ENCODE measurements at places on chromosomes 7 and 10.

- DNase-seq, result peak; percentile 84
Measured at GRCh38 chr10:71314028-71314693, 4.9 kb upstream of the SLC29A3 start.

DNA sequence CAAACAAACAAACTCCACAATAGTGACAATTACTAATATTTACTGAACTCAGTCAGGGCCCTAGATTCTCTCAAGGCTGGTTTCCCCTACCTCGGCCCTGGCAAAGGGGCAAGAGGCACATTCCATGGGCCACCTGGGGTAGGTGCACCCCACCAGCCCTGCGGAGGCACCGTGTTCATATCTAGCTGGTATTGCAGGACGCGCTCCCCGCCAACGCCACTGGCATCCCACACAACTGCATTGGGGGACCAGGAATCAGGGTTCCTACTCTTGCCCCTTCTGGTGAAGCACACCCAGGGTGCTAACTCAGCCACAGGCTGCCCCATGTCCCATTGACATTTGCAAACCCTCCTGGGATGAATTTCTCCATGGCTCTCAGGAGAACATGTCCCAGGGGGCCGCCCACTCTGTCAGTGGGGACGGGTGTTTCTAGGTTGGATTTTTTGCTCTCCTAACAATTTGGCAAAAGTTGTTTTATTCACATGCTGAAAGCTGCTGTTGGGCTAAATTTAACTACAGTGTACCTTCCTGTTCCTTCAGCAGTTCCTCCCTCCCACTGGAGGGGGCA, 76.7 kb downstream of the ZRANB1 start:
- DNase-seq, result no peak

DNA sequence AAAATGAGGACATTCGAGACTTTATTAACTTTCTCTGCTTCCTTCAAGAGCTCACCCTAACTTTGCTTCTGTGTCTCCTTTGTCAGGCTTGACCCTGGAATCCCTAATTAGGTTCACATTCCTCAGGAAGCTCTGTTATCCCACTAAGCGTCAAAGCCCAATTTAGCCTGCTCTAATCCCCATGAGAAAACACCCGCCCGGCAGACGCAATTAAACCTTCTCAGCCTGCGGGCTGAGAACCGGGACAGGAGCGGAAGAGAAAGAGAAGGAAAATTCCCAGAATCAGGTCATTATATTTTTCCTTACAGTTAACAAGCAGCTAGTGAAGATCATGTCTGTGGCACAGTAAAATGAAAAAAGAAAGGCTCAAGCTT, 93.0 kb downstream of the TNS3 start:
- no peak for DNase-seq

GRCh38 chr10:124294811-124295770, 123.6 kb downstream of the OAT start:
- DNase-seq, result no peak

DNA sequence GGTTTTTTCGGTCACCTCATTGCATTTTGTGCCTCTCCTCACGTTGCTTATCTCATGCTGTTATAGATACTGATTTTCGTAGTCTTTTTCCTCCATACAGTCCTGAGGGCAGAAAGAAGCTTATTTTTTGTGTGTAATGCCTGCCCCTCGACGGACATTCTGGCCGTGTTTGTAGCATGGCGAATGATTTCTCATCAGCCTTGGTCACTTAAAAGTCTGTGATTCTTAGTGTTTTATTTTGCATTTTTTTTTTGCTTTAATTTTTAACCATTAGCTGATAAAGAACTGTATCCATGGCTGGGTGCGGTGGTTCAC, 469 bp upstream of the NOC3L start:
- no peak for DNase-seq

DNA sequence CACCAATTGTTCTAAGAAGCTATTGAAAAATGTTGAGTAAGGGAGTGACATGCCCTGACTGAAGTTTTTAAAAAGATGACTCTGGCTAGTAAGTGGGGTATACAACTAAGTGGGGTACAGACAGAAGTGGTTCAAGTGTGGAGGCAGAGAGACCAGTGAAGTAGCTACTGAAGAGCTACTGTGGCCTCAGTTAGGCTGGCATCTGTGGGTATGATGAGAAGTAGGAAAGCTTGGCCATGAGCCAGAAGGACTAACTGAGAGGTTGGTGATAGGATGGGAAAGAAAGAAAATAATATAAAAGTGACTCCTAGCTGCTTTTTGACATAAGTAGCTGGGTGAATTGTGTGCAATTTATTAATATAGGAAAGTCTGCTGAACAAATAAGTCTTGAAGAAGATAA, 176.6 kb downstream of the SEMA3D start:
- DNase-seq, result no peak

DNA sequence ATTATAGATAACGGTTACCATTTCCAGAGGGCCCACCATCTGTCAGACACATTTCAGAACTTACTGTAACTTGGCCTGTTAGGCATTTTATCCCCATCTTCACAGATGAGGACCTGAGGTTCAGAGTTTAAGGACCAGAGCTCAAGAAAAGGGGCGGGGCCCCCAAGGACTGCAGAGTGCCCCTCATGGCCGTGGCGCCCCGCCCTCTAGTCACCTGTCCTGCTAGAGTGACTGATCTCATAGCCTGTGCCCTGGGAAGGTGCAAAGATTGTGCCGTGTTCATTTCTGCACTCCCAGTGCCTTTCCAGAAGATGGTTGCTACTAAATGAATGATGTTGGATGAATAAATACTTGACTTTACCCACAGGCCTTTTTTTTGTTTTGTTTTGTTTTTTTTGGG, 107.0 kb downstream of the XRCC2 start:
- DNase-seq, result no peak

DNA sequence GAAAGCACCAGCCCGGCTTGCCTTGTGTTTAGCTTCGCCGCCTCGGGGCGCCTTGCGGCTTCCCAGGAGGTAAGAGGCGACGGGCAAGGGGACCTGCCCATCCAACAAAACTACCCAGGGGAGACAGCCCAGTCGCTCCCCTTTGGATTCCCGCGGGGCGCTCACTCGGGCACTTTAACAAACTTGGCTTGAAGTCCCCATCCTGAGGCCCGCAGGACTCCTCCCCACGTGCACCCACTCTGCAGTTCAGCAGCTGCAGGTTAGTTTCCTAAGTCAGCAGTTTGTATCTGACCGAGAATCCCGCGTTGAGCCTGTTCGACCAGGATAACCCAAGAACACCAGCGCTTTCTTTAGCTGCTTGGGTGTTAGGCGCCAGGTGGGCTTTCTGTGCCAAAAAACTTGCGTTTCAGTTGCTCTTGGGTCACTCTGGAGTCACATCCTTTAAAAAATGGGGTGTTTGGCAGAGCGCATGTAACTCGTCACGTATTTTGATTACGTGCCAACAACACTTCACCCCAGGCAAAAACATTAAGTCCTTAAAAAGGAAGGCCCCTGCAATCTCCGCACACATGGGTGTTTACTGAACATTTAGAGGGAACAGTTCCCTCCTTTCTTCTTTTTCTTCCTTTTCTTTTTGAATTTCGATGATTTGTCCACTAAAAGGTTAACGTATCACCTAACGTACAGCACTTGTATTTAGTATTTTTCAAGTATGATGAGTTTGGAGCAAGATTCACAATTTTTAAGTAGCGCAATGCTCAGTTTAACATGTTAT, 876 bp downstream of the DNAH11 start:
- DNase-seq, result peak; percentile 18

GRCh38 chr10:130108934-130109604, 1.6 kb downstream of the C10orf143 start:
- no peak for DNase-seq

DNA sequence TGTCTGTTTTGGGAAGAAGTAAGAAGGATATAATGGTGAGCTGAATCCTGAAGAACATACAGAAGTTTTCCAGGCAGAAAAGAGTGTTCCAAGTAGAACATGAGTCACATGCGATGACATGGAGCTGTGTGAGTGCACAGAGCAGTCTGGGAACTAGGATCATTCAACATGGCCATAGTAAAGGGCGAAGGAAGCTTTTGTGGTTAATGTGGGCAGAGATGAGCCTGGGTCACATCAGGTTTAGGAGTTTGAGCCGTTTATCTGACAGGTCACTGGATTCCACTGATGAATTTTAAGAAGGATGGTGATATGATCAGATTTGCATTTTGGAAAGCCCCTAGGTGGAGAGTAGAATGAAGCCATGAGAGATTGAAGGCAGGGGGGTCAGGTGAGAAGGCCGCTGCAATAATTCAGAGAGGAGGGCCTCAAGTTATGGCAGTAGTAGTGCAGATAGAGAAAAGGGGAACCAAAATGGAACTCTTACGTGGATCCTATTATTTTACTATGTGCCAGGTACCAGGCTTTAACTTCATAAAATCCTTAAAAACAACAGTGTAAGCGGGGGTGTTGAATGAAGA, 171.3 kb downstream of the RNLS start:
- DNase-seq, result no peak
